ENCODE measurements at places on chromosomes 7 and 10.

GRCh38 chr10:60920479-60920878, 23.5 kb downstream of the RHOBTB1 start:
- no peak for DNase-seq

- DNase-seq: no peak
Observed at GRCh38 chr7:121924269-121925186, 51.6 kb downstream of the PTPRZ1 start.

- no peak for DNase-seq
Observed at GRCh38 chr7:106568680-106569499, 92.1 kb downstream of the CCDC71L start.

DNA sequence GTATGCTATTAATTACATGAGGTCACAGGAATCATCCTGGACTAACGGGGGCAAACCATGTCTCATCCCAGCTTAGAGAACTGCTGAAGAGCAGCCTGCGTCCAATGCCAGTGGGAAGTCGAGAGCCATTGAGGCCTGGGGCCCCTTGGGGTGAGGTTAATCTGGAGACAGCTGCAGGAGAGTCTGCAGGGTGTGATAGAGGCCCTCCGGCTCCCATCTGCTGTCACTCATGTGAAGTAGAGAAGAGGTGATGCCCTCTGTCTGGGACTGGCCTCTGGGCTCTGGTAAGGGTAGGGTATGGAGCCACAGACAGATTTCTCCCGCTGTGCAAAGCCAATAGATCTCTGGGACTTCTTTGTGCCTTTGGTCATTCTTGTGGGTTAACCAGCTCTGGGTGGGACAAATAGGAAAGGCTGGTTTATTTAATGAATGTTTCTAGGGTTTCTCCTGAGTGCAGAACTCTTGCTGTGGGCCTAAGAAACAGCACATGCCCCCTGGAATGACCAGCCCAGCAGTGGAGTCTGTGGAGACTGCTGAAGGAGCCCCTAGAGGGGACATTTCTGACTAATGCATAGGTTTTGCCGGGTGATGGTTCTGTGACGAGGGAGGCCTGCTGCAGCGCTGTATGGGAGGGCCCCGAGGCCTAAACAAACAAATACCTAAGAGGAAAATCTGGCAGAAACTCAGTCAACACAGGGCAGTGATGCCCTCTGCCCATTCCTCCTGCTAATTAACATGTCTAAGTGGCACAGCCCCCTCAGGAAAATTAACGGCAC, 34.5 kb downstream of the CRHR2 start:
- no peak for DNase-seq

DNA sequence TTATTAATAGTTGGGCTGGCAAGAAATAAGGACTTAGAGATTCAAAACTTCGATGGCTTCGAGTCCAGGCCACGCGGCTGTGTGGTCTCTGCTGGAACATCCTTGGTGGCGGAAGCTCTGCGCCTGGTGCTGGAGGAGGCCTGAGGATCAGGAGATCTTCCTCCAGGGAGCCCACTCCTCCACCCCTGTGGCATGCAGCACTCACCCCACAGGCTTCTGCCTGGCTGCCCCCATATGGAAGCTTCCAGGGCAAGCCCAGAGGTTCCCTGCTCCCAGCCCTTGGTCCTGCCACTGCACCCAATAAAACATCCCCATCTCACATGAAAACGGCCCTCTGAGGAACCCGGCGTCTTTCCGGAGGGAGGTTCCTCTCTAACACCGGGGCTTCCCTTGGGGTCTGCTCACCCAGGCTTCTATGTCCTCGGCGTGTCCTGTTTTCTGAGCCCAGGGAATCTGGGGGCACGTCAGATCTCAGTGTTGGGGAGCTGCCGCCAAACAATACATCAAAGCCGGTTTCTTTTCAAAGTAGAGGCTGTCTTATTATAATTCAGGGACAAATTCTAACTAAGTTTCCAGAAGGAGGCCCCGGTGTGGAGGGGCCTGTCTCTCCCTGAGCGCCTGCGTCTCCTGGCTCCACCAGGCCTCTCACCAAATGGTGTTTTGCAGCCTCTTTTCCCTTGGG, 32.4 kb downstream of the CALML3 start:
- DNase-seq: no peak

GRCh38 chr10:123379156-123379555, 225.0 kb downstream of the BUB3 start:
- DNase-seq: no peak

DNA sequence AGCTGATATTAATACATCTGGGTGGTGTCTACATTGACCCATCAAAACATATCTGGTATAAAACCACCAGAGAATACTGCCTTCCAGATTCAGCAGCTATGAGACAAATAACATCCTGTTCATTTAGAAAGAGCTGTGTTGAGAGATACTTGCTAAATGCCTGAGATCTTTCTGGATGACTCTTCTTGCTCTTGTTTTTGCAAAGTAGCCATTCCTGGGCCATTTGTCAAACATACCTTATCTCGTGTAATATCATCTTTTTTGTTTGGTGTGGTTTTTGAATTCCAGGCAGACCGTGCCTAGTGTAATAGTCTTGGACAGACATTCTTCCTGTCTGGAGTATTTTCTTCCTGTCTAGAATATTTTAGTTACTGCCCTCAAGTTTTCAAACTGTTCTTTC, 74.7 kb upstream of the PRR15 start:
- no peak for DNase-seq

DNA sequence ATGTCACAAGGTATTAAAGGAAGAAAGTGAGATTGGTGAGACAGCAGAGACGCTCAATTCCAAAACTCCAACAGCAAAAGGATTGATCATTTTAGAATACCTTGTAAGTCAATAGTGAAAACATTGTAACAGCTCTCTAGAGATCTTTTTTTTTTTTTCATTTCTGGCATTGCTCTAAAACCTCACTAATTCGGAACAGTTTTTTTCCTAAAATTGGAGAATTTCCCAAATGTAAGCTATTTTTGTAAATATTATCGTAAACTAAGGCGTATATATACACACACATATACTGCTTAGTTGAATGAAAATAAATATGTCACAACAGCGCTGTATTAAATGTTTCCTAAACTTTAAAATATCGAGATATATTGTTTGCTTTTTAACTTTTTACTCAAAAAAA, 30.6 kb upstream of the CELF2 start:
- no peak for DNase-seq

DNA sequence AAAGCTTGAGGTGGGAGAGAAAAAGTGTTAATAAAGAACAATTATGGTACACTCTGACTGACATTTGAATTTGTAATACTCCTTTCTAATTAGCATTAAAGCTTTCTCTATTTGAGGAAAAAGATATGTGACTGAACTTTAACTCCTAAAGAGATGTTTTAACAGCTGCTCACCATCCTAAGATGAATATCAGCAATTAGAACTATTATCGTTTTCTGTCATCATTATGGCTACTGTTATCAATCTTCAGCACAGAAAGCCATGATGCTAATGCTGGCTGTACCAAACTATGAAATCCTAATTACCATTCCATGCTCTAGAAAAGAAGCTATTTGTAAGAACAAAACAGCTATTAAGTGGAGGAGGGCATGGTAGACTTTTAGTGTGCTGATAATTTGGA, 228.8 kb upstream of the CSTF2T start:
- DNase-seq: no peak

GRCh38 chr7:56493704-56494450, 377.7 kb upstream of the NUPR2 start:
- DNase-seq: no peak

GRCh38 chr7:49099587-49100326, 175.4 kb downstream of the CDC14C start:
- no peak for DNase-seq

- DNase-seq: no peak
Observed at GRCh38 chr10:100122780-100123179, 41.1 kb upstream of the CPN1 start.
